ENCODE measurements at places on chromosomes 1 and 21. TPM values are rescaled to one million over a fixed set of nuclear protein-coding genes. Genes with fewer than 3 reads are reported as not detected.

BTBD8 gene
- 1.3 TPM for polyA plus RNA-seq

MAB21L3 gene
- polyA plus RNA-seq, result 0.02 TPM

INSRR gene
- polyA plus RNA-seq, result 0.39 TPM

HHIPL2 gene
- polyA plus RNA-seq, result not detected

NDC1 gene
- polyA plus RNA-seq, result 1.8 TPM

MAPKAPK2 gene
- polyA plus RNA-seq, result 24.3 TPM

BCAN gene
- polyA plus RNA-seq, result 0.06 TPM

AVPR1B gene
- polyA plus RNA-seq, result not detected

RGSL1 gene
- not detected for polyA plus RNA-seq

GNPAT gene
- 33.9 TPM for polyA plus RNA-seq

TNFRSF18 gene
- not detected for polyA plus RNA-seq

WNT9A gene
- 3.4 TPM for polyA plus RNA-seq

FAAH gene
- 24.6 TPM for polyA plus RNA-seq

CLCA1 gene
- polyA plus RNA-seq, result 0.07 TPM

SLFNL1 gene
- polyA plus RNA-seq, result 0.34 TPM

OR2T35 gene
- polyA plus RNA-seq, result not detected

HLX gene
- polyA plus RNA-seq, result 2.2 TPM

DPYD gene
- polyA plus RNA-seq, result 4.2 TPM

OLIG2 gene
- not detected for polyA plus RNA-seq

FCRL1 gene
- not detected for polyA plus RNA-seq

CHIA gene
- polyA plus RNA-seq, result 14.0 TPM

Measured in adipose tissue (tissue), 3 donors.